Kasumi-1 (cell line): ENCODE measurements at places on chromosomes 2 and 18.

GRCh38 chr18:76514573-76514972, 19.5 kb upstream of the ZNF516 start:
- no peak for DNase-seq

- no peak for DNase-seq
Observed at GRCh38 chr18:69564602-69565001, 163.9 kb downstream of the DOK6 start.

DNA sequence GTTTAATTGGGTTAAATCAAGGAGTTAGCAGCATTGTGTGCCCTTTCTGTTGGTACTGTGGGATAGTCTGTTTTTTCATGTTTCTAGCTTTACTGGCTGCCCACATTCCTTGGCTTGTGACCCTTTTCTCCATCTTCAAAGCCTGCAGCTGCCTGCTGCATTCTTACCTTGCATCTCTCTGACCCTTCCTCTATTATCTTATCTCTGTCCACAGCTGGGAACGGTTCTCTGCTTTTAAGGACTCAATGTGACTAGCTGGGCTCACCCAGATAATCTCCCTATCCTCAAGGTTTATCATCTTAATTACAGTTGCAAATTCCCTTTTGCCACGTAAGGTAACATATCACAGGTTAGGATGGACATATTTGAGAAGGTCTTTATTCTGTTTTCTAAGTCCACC, 199.7 kb downstream of the KCNS3 start:
- DNase-seq: no peak

DNA sequence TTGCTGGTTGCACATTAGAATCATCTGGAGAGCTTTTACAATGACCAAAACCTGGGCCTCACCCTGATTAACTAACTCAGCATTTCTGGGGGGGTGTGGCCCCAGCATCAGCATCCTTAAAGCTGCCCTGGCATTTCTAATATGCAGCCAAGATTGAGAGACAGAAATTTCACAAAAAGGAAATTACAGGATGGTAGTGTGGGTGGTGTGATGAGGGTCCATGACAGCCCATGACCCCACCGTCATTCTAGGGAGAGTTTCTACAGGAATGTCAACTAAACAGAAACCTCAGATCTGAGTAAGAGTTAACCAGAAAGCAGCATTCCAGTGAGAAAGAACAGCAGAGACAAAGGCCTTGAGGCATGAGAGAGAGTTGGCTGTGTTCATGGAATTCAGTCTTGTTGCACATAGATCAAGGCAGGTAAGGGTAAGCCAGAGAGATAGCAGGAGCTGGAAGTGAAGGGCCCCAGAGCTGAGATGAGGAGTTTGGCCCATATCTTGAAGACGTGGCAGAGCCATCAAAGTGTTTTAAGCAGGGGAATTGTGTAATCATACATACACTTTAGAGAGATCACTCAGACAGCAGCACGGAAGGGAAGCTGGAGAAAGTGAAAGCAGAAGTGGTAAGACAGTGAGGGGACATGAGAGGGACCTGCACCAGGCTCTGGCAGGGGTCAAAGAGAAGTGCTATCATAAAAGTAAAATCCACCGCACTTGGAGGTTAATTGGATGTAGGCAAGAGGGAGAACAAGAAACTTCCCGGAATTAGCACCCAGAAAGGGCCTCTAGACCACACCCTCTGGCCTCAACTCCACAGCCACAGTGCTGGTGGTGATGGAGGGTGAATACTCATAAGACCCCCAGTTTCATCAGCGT, 7.8 kb upstream of the TRABD2A start:
- peak; percentile 96 for DNase-seq

- DNase-seq: no peak
Observed at GRCh38 chr2:41495050-41495449, 552.8 kb upstream of the PKDCC start.

GRCh38 chr18:57475408-57475807, 40.2 kb downstream of the ONECUT2 start:
- no peak for DNase-seq

DNA sequence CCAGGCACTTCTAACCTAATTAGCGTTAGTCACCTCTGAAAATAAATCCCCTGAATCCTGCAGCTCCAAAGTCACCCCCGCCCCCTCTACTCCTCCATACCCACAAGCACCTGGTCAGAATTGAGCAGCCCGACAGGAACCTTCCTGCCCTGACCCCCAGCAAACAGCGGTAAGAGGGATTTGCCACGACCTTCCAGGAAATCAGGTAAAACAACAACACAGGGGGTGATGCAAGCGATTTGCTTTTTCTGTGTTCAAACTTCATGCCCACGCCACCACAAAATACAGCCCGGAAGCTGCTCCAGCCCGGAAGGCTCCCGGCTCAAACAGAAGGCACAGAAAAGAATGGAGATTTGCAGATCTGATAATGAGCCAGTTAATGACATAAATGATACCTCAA, 367.1 kb downstream of the GPD2 start:
- no peak for DNase-seq

- no peak for DNase-seq
Observed at GRCh38 chr2:48938231-48938630, 182.7 kb upstream of the LHCGR start.

DNA sequence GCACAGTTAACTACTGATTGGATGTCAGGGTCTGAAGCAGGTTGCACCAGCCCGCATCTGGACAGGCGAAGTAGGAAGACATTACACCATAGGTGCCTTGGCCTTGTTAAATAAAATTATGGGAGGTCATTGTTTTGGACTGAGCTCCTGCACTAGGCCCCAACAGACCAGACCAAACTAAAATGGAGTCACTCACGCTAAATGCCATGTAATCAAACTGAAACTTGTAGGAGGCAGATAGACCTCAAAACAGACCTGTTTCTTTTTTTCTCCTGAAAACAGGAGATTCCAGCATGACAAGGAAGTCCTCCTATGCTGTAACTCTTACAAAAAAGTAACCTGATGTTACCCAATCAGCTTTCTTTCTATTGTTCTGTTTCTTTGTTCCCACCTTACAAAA, 15.5 kb upstream of the NFU1 start:
- DNase-seq: no peak

DNA sequence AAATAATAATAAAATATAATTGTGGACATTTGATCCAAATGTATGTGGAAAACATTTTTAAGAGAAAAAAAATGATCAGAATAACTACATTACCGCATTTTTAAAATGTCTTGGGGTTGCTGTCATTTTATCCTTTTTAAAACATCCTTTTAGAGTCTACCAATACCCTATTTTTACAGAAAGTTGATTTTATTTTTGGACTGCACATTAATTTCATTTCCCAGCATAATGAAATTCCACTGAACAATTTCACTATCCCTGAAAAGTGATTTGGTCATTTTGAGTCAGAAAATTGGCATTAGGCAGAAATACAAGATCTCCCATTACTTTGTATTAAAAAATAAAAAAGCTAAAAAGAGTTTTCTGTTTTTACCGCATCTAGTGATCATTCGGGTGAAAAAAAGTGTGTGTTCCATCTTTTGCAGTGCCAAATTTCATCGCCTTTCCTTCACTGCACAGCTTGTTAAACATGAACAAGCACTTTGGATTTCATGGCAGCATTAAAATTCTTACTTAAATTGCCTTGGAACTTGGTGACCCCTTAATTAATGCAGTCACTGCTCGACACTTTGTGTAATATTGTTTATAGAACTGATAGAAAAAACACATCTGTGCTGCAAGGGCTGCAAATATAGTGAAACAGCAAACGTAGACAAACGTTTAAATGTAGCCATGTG, 611.7 kb downstream of the TSN start:
- DNase-seq: no peak

DNA sequence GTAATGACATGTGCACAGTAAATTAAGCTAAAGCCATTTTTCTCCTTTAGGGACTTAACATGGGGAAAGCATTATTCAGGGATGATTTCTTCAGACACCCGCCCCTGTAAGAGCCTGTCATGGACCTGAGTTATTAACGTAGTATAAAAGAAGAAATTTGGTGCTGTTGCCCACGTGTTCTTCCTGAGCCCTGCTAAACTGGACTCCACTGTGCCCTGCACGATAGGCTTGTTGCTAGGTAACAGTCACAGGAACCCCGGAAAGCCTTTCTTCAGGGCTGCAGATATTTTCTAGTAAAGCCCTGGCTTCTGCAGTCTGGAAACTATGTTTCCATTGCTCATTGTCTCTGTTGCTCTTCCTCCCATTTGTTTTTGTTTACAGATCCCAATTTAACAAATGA, 157.9 kb downstream of the LRRC30 start:
- DNase-seq: no peak

DNA sequence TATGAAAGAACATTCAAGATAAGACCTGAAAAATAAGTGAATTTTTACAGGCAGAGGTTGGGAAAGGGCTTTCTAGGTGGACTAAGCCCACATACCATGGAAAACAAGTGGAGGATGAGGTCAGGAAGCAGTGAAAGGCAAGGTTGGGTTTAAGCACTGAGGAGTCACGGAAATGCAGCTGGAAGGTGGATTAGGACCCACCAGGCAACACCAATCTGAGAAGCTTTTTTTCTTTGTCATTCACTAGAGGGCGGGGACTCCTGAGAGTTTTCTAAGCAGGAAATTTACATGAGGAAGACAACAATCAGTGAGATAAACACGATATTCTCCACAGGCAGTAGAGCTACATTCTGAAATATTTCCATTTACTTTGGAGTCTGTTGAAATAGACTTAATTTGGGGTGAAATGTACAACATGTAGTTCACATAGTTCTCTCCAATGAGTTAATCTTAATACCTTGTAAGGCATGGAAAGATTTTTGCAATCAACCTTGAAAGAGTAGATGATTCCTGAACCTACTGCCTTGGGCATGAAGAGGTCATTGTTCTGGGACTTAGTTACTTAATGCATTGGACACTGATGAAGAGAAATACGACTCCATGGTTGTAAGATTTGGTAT, 40.7 kb downstream of the VIT start:
- DNase-seq: no peak

DNA sequence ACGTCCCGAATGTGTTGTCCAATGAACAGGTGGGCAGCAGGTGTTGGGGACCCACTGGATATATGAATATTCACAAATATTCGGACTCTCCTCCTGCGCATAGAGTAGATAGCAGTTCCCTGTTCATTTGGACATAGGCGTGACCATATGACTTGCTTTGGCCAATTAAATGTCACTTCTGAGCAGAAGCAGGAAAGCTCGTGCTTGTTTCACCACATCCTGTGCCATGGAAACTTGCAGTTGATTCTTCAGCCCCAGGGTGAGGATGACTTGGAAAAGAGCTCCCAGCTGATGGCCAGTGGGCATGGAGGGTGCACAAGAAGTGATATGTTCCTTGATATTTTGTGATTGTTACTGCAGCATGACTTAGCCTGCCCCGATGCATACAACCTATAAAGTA, 52.6 kb downstream of the PTPRM start:
- DNase-seq: no peak

- no peak for DNase-seq
Observed at GRCh38 chr2:136005462-136006196, 20.2 kb upstream of the DARS1 start.

DNA sequence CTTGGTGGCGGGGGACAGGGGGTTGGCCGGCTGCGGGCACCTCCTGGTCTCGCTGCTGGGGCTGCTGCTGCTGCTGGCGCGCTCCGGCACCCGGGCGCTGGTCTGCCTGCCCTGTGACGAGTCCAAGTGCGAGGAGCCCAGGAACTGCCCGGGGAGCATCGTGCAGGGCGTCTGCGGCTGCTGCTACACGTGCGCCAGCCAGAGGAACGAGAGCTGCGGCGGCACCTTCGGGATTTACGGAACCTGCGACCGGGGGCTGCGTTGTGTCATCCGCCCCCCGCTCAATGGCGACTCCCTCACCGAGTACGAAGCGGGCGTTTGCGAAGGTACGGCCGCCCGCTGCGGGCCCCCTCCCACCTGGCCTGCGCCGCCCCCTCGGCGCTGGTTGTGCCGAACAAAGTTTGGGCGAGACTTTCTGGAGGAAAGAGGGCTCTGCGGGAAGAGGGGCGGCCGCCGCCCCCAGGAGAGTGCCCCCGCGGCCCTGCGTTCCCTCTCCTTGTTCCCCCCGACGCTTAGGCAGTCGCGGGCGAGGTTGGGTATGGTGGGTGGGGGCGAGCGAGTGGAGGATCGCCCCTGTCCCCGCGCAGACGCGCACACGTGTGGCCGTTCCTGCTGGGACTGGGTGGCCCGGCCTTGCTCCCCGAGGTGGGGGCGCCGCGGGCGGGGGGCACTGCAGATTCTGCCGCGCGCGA, 866 bp downstream of the CRIM1 start:
- DNase-seq: peak; percentile 18

DNA sequence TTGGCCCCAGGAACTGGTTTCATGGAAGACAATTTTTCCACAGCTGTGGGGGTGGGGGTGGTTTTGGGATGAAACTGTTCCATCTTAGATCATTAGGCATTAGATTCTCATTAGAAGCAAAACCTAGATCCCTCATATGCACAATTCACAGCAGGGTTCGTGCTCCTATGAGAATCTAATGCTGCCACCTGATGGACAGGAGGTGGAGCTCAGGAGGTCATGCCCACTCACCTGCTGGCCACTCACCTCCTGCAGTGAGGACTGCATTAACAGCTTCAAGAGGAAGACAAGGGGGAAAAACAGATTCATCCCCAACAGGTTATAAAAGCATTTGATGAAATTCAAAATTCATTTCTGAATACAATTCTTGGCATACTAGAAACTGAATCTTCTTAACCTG, 38.5 kb downstream of the THAP4 start:
- no peak for DNase-seq

- no peak for DNase-seq
Observed at GRCh38 chr2:235514627-235515363, 21.0 kb downstream of the AGAP1 start.

GRCh38 chr18:61677435-61677970, 215.3 kb downstream of the RNF152 start:
- DNase-seq: no peak

DNA sequence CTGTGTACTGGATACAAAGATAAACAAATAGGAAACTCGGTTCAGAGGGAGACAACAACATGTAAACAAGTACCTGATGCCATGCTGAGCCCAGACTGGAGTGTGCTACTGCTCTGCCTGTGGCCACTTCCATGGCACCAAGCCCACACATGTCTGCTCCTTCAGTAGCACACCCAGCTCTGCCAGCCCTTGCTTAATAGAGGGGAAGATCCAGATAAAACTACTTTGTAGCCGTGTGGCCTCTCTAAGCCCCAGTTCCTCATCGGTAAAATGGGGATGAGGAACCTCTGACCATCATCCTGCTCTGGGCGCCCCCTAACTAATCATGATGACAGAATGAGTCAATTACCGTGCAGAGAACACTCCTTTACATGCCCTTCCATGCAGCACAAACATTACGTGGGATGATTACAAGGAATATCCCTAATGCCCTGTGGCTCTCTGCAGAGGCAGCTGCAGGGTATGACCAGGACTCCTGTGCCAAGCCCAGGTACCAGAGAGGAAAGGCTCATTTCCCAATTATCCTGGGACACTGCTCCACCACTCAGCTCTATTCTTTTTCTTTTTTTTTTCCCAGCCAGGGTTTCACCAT, 34.9 kb downstream of the DNMT3A start:
- DNase-seq: peak; percentile 40

- no peak for DNase-seq
Observed at GRCh38 chr2:141630407-141630930, 500.3 kb downstream of the LRP1B start.

- DNase-seq: no peak
Observed at GRCh38 chr2:157989227-157989626, 112.4 kb upstream of the UPP2 start.

- DNase-seq: no peak
Observed at GRCh38 chr2:65818873-65819451, 386.6 kb upstream of the SPRED2 start.
